NCI-H187 (cell line): ENCODE measurements at places on chromosomes 5 and 9.
A peak's percentile ranks its signal among the peaks of the same experiment; 100 is the strongest.

- no peak for DNase-seq
Measured at GRCh38 chr5:58411372-58411771, 48.5 kb downstream of the PLK2 start.

DNA sequence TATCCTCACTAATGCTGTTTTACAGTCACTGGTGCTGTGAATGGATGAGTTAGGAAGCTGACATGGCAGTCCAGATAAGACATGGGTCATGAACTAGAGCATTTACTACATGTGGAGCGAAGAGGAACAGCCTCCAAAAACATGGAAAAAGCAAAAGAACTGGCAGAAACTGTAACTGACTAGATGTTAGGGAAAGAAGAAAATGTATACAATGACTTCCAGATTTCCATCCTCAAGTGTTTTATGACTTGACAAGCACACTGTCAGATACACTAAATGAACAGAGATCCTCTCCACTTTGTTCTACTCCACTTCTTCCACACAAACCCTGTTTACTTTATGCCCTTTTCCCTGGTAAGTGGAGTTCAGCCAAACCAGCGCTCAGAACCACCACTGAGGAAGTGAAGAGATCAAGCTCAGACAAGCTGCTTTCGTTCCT is 11.5 kb downstream of the HMGCS1 start:
- peak; percentile 61 for DNase-seq

- DNase-seq = no peak
Measured at GRCh38 chr9:34218446-34218845, 39.6 kb downstream of the UBAP1 start.

GRCh38 chr5:95858661-95859595 is 36.4 kb upstream of the GLRX start:
- DNase-seq = peak; percentile 16

- no peak for DNase-seq
Measured at GRCh38 chr9:19492775-19493173, 84.0 kb downstream of the ACER2 start.

DNA sequence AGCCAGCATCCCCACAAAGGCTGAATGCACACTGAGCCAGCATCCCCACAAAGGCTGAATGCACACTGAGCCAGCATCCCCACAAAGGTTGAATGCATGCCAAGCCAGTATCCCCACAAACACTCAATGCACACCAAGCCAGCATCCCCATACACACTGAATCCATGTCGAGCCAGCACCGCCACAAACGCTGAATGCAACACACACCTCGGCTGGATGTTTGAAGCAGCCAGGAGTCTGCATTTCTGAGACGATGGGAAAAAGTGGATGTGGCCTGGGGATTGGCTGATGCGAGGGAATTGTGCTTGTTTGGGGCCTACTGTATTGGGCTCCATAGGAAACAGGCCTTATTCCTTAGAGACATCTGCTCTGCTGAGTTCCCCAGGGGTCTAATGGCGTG is 30.9 kb upstream of the CEP72 start:
- no peak for DNase-seq

DNA sequence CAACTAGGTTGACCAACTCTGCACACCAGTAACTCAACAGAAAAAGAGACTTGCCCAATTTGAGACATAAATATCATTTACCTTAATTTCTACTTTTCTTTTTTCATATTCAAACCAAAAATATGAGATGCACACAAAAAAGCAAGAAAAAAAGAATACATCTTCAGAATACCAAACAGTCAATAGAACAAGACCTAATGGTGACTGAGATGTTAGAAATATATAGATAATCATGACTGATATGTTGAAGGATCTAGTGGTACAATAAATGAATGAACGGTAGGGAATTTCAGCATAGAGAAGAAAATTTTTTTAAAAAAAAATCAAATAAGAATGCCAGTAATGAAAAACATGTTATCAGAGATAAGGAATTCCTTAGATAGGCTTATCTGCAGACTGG is 29.1 kb upstream of the ATG10 start:
- DNase-seq = no peak

- DNase-seq = no peak
Measured at GRCh38 chr9:132622159-132622558, 39.8 kb downstream of the BARHL1 start.

DNA sequence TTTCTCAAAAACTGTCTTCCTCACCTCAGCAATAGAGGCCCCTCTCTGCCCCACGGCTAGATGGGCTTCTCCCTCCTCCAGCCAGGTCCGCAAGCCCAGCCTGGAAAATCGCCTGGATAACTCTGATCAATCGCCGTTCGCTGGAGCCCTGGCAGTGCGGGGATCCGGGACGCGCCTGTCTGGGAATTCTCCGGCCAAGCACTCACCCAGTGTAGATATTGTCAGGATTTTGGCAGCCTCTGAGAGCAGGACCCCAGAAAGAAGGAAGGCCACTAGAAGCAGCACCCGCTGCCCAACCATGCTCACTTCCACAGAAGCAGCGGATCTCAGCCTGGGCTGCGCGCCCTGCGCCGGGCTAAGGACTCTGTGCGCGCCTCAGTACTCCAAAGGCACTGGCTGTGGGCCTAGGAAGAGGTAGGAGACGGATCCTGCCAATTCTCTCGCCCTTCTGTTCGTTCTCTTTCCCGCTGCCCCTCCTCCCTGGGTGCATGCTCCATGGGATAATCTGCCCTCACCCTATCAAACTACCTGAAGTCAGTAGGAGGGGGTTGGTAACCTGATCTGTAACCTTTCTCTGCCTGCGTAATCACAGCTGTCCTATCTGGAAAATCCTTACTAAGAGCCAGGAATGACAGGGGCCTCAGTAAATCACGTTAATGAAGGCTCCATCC is at the start of gene UGT3A1:
Gene UGT3A1, minus strand, starts transcription at position 450 of the 671 bp plus-strand sequence. Its CDS starts 150 bp downstream, at position 300.
- DNase-seq = peak; percentile 27

GRCh38 chr9:21933865-21934264 is 60.3 kb downstream of the CDKN2A start:
- no peak for DNase-seq

DNA sequence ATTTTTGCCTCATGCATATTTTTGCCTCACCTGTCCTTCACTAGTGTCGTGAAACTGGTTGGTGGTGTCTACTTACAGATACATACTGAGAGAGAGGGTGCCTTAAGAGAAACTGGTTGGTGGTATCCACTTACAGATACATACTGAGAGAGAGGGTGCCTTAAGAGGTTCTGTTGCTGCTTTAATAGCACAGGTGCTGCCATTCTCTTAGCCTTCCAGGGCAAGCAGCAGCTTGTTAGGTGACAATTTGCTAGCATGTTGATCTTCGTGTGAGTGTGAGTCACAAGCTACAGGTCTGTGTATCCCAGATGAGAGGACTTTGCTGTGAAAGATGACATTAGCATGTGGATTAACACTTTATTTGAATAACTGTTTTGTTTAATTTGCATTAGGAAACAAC is 1.4 kb downstream of the PTTG1 start:
- DNase-seq = peak; percentile 70

- DNase-seq = no peak
Measured at GRCh38 chr9:17648516-17648915, 69.7 kb downstream of the SH3GL2 start.

- no peak for DNase-seq
Measured at GRCh38 chr5:10801931-10802666, 41.1 kb upstream of the DAP start.

DNA sequence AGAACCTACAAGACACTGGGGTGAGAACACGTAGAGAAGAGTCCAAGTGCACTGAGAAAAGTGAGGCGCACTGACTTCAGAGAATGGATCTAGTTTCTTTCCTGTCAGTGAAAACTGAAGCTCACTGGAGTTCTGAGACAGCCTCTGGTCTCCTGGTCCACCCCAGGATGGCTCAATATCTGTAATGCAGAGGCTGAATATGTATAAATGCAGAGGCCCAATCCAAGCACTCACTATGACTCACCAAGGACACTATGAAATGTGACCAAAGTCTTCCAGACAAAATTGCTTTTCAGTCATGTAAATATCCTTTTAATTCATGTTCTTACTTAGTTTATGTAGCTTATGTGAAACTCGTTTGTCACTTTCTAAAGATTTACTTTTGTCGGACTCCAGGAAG is 53.8 kb downstream of the NFIB start:
- no peak for DNase-seq

DNA sequence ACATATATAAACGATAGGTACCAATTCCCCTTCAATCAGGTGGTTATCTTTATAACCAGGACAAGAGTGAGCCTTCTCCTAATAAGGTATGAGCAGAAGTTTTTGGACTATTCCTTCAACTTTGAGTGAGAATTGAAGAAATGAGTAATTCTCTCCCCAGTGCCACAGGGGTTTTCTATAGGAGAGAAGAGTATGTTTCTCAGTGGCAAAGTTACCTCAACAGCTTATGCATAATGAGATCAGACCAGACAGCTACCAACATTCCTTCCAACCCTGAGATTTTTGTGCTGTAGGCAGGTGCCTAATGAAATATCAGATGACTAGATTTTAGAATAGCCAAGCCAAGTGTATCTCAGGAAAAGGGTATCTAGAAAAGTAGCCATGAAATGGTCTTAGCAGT is 40.9 kb downstream of the ABLIM3 start:
- DNase-seq = no peak

DNA sequence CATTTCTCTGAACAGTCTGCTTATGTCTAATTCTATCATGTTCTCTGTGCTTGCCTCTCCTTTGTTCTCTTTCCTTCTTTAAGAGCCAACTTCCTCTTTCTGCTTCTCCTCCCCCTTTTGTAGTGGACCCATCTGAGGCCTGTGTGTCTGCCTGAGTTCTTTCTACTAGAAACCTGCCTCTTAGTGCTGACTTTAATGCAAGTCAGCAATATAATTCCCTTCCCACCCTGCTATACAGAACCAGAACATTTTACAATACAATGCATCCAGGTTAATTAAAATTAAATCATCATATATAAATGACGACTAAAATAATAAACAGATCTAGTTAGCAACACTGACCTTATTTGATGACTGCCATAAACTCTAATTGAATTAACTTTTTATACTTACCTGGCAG is 82.6 kb upstream of the GAS1 start:
- no peak for DNase-seq

DNA sequence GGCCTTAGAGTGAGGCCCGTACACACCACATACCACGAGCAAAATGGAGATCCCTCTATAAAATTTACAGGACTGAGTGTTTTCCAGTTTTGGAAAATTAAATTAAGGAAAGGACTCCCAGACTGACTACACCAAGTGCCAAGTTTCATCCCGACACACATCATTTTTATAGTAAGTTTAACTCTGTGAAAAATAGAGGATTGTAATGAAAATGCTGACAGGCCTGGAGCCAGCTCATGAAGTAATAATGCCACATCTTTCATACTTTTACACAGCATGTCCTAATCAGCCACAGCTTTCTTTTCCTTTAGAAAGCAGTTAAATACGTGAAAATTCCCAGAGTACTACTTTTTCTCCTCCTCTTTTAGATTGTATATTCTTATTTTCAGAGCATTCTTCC is 169.2 kb downstream of the SAXO1 start:
- no peak for DNase-seq

GRCh38 chr5:55620009-55620765 is 85.4 kb upstream of the PLPP1 start:
- DNase-seq = no peak

GRCh38 chr9:2645569-2645968 is 24.0 kb downstream of the VLDLR start:
- DNase-seq = no peak

DNA sequence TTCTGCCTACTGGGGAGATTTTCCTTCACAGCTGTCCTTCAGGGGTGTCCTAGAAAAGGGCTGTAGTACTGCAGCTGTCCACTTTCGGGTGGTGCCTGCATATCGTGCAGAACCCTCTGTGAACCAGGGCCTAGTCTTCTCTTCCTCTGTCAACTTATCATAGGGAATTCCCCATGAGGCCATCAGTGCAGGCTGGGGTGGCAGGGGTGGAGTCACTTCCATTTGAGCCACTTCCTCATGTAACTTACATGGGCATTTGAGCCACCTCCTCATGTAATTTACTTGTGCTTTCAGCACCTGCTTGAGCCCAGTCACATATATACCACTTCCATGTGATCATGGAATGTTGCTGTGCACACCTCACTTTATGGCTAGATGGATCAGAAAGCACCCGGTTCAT is 742.0 kb upstream of the RGMB start:
- no peak for DNase-seq

DNA sequence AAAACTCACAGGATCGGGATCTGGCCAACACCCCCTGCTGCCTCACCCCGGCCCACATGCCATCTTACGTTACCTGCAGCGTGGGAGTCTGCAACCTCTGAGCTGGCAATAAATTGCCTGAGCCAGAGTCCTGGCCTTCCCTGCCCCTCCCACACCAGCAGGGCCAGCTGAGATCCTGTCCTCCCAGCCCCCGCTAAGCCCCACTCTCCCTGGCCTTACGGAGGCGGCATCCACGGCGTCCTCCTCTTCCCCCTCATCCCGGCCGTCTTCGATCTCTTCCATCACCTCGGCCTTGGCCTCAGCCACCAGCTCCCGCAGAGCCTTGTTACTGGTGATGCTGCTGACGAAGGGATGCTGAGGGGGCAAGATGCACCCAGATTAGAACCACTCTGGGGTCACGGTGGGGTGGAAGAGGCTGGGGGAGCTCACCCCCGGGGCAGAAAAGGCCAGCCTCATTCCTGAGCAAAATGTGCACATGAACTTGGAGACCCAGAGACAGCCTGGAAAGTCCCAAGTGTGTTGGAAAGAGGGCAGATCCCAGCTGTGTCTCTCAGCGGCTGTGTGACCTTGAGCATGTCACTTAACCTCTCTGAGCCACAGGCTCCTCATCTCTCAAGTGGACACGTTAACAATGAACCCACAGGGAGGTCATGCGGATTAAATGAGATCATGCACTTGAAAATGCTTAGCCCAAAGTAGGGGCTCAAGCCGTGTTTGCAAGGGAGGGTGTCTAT is 89.9 kb upstream of the FBXW11 start:
- DNase-seq = no peak

DNA sequence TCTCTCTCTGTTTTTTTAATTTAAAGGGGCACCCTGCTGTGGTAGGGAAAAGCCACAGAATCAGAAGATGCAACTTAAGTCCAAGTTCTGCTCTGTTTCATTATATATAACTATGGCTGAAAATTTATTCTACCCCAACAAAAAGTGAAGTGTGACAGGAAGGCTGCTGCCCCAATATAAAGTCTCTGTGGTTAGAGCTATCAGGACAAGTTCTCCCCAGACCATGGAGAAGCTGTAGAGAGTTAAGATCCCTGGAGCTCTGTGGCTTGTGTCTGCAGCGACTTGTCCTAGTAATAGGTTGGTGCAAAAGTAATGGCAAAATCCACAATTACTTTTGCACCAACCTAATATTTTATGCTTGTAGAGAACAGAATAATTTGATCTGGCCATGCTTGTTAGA is 250.9 kb downstream of the PSAT1 start:
- no peak for DNase-seq

DNA sequence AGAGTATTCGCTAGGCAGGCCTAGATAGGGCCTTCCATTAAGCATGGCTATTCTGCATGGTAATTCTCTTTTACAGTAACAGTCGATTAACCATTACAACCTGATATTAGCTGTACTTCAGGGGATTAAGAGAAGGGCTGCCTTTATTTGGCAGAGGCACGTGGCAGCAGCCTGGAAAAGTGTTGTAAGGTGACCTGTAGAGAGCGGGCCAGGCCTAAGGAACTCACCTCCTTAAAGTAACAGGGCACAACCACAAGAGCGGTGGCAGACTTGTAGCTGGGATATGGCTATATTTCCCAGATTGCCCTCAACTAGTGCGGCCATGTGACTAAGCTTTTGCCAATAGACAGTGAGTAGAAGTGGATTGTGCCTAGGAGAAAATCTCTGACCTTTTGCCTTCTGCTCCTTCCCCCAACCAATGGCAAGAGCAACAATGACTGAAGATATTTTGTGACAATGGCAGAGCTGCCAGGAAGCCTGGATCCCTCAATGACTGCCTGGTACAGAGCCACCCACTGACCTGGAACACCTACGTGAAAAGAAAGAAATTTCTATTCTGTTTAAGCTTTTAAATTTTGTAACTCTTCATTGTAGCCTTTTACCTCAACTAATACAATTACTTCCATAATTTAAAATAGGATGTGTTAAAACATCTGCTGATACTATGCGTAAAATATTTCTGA is 18.9 kb upstream of the ANKRD34B start:
- no peak for DNase-seq
